Gastroesophageal sphincter (tissue), 4 donors: ENCODE measurements at places on chromosomes 11 and 22.

DNA sequence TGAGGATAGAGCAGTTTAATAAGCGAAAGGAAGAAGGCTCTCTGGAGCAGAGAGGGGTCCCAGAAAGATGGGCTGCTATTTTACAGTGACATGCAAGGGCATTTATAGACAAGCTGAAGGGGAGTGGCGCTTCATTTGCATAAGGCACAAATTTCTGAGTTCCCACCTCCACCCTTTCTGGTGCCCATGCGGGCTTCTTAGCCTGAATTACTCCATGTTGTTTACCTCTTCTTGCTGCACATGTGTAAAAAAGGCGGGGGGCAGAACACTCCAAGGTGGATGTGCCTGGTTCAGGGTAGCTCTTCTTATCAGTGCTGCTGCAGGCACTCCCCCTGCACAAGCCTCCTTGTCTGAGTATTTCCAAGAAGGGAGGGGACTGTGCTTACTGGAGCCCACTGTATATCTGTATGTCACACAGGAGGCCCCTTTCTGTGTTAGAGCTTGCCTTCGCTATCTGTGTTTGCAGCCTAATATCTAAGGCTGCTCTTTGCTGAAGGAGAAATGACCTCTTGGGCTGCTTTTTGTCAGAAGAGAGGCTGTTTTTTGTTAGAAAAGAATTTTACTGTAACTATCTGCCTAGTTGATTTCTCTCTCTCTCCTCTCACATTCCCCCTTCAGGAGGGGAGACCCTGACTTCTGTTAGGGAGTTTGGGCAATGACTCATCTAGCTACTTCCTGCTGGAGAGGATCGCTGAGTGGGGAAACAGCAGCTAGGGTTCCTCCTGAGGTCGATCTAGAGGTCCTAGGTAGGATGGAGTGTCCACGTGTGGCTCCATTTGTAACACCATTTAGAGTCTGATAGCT is 1057.0 kb upstream of the CNTN5 start:
- ATAC-seq, result no peak

- ATAC-seq, result no peak
These were observed 510 bp downstream of the PPME1 start for GRCh38 chr11:74171630-74171968.

- no peak for ATAC-seq
These were observed 14.4 kb upstream of the GRK2 start for GRCh38 chr11:67251841-67252240.

- no peak for ATAC-seq
These were observed 1313.2 kb downstream of the TBC1D22A start for GRCh38 chr22:48075604-48076003.

- ATAC-seq, result no peak
These were observed 117.4 kb upstream of the TMEM45B start for GRCh38 chr11:129698212-129698611.

- ATAC-seq, result no peak
These were observed 2.9 kb downstream of the PLAAT3 start for GRCh38 chr11:63611395-63611747.

DNA sequence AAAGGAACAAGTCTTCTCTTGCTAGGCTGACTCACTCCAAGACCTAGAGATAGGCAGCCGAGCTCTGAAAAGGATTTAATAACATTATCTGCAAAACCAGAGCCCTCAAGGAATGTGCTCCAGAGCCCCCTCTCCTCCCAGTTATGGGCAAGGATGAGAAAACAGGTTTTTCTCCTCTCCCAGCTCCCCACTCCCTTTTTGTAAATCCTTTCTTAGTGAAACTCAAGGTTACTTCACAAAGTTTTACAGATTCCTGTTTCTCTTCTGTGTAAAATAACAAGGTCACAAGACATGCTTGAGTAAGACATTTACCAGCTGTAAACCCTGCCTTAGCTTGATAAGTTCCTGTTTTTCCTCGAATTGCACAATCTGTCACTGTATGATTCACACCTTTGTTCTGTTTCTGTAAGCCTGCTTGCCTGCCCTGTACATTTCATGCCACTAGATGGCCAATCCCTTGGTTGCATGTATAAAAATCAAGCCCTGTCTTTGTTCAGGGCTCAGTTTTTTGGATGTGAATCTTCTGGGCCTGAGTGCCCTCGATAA is 489.4 kb downstream of the KCNA4 start:
- no peak for ATAC-seq

GRCh38 chr11:126262216-126262615 is 6.5 kb downstream of the SRPRA start:
- no peak for ATAC-seq

GRCh38 chr11:82720267-82721065 is 13.2 kb downstream of the FAM181B start:
- no peak for ATAC-seq

- ATAC-seq, result no peak
These were observed at the start of gene PRR5L for GRCh38 chr11:36295926-36296325. TSS of gene PRR5L (plus strand) at chr11:36296288. CDS start at chr11:36401122, 104,834 bp downstream.

- no peak for ATAC-seq
These were observed 135.2 kb upstream of the NCAM1 start for GRCh38 chr11:112826026-112826425.

DNA sequence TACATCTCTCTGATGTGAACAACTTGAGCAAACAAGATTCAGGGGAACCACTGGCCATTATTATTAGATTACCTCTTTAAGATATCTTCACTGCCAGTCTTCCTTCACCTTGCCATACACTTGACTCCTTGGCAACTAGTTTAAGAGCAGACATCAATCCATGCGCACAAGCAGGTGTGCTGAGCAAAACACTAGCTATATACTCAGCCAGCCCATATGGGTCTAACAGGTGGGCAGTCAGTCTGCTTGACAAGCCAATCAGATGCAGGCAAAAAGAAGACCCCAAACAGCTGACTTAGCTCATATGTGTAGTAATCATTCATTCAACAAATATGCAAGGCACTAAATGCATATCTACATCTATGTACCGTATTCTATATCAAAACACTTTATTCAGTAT is 101.2 kb downstream of the SIK3 start:
- ATAC-seq, result no peak

GRCh38 chr22:28094771-28095170 is 175.7 kb upstream of the PITPNB start:
- ATAC-seq, result no peak

DNA sequence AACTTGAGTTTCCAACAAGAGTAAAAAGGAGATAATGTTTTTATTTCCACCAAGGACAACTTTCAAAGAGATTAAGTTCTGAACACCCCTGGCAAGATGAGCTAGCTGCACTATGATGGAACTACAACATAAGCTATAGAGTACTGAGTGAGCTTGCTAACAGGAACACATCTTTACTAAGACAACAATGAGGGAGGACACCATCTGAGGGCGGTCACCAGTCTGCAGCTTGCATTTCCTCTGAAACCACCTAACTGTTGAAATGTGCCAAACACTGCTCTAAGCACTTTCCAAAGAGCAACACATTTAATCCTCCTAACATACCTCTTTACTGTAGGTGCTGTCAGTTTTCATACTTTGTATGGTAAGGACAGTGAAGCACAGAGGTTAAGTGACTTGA is 68.4 kb downstream of the TCF20 start:
- ATAC-seq, result no peak

GRCh38 chr11:72250661-72251464 is 6.9 kb upstream of the PHOX2A start:
- ATAC-seq, result no peak

- no peak for ATAC-seq
These were observed 40.6 kb upstream of the ARL14EP start for GRCh38 chr11:30282289-30282631.

DNA sequence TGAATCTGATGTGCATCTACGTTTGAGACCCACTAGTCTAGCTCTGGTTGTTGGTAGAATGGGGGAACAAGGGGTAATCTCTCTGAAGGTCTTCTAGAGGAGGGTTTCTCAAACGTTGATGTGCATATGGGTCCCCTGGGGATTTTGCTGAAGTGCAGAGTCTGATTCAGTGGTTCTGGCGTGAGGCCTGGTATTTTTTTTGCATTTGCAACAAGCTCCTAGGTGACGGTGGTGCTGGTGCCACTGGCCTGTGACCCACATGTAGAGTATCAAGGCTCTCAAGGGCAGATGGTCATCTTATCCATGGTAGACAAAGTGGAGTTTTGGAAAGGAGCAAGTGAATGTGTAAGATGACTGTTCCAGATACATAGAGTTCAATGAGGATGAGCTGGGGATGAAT is 97.1 kb downstream of the CEP164 start:
- ATAC-seq, result no peak

DNA sequence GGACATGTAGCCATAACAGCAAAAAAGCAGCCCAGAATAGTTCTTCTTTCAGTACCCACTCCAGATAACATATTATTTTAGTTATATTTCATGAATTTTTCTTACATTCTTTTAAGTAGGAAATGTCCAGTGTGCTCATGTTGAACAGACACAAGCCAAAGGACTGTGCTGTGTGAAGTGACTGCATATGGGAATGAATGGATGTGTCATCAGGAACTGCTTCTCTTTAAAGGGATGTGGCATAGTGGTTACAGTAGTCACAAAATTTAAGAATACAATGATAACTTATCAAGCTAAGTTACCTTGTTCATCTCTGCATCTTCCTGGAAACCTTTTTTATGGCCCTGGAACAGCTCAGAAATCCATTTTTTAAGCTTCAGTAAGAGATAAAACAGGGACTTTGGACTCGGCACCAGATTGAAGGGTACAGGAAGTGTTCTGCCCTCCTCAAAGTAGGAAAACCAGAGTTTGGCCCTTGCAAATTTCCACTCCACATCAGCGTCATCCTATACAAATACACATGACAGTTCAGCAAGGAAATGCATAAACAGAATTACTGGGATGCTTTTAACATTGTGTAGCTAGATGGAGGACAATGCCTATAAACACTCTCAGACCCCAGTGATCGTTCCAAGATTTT is 112.8 kb downstream of the TRPC6 start:
- no peak for ATAC-seq

DNA sequence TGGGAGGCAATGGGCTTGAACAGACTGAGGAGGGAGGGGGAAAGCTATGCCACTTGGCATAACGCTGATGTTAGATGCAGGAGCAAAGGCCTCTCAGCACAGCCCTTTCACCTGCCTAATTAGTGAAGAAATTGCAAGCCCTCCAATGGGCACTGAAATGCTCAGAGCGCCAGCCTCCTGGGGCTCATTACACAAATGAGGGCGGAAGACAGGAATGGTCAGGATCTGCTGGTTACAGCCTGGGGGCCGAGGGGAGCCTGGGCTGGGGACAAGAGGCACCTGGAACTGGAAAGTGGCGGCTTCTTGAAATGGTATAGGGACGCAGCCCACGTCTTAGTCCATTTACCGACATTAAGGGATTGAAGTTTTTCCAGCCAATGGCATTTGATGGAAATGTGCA is 50.2 kb upstream of the PLET1 start:
- ATAC-seq, result no peak

- ATAC-seq, result no peak
These were observed 11.3 kb upstream of the ETS1 start for GRCh38 chr11:128598506-128599150.

DNA sequence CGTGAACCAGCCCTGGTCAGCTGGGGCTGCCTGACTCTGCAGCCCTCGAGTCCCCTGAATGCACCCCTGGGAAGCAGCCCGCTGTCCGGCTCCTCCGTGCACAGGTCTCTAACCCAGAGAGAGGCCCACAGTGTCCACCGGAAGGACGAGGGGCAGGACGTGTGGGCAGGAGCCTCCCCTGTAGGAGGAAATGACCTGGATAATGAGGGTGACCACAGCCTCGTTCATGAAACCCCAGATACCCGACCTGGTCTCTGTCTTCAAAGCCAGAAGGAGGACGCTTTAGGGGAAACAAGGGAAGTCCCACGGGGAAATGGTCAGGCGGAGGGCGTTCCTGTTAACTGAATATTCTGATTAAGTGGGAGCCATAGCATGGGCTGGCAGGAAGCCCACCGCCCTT is 23.3 kb downstream of the LIF start:
- no peak for ATAC-seq

DNA sequence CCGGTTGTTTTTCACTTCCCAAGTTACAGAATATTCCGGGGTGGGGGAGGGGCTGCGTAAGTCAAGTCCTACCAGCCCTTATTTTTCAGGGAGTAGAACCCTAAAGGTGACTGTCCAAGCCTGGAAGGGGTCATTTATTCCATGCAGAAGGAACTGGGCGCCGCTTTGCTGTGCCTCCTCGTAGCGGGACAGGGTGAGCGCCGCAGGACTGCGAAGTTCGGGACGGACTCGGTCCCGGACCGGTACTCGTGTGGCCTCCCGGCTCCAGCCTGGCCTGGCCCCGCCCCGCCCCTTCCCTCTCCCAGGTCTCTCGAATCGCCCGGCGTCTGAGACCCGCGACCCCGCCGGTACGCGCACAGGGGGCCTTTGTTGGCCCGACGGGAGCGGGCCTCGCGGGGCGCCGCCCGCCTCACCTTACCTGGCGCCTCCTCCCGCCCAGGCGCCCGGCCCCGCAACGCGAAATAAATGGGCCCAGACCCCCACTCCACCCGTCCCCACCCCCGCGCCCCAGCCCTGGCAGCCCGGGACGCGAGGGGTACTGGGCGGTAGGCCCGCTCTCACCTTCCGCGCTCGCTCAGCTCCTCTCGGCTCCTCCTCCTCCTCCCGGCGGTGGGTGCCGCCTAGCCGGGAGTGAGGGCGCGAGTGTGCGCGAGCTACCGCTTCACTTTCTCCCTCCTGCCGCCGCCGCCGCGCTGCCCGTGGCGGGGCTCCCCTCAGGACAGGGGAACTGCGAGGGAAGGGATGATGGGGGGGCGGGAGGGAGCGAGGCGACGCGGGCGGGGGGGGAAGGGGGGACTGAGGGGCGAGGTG is 698 bp downstream of the PAK1 start:
- peak; percentile 60 for ATAC-seq

DNA sequence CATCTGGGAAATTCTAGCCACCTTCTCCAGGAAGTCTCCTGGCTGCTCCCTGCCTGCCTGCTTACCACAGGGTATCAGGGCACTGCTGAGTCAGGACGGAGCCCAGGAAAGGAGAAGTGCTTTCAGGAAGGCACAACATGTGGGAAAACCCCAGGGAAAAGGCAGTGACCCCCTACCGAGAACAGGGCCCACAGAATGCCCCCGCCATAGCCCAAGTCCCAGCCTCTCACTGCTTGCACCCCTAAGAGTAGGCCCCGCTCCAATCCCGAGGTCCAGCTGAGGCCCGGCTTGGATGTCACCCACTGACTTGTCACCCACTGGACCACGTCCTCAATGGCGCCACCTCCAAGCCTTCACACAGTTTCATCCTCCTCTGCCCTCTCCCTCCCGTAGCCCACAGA is 34.1 kb downstream of the ARAP1 start:
- ATAC-seq, result no peak

DNA sequence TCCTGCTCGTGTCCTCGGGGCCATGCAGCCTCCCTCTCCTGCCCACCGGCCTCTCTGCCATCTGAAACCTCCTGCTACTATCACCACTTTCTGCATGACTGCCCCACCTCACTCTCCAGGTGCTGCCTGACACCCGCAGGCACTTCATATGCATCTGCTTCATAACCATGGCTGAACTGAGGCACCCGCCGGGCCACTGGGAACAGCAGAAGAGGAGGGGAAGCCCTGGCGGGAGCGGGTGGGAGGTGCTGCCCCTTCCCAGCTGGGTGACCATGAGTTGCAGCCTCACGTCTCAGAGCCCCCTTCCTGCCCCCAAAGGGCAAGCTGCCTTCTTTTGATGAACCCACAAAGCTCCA is 21.7 kb upstream of the PICK1 start:
- no peak for ATAC-seq
